Fibroblast of villous mesenchyme (primary cell): ENCODE measurements at places on chromosomes 12 and 14.

- DNase-seq: peak; percentile 5
Observed at GRCh38 chr14:46581036-46581671, 70.4 kb downstream of the RPL10L start.

- peak; percentile 68 for DNase-seq
Observed at GRCh38 chr14:23929822-23930294, 23.7 kb upstream of the DHRS4 start.

GRCh38 chr14:22185191-22185590, 403.8 kb downstream of the DAD1 start:
- DNase-seq: peak; percentile 28

- no peak for DNase-seq
Observed at GRCh38 chr12:17062267-17063036, 456.5 kb upstream of the LMO3 start.

GRCh38 chr12:118219772-118220171, 83.8 kb downstream of the PEBP1 start:
- no peak for DNase-seq

DNA sequence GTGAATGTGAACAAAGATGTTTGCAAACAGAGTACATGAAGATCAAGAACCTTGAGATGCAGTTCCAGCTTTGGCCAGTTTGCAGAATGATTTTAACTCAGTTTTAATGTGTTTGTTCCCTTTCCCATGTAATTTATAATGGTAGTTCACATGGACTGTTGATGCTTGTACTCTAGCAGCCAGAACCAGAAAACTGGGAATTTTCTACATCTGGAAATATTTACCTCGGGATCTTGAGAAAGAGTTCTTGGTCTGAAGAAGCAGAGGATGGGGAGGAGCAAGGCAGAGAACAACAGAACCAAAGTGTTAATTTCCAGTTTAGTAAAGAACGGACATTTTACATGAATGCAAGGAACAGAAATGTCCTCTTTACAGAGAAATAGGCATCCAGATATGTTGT, 37.0 kb upstream of the PMCH start:
- DNase-seq: no peak

GRCh38 chr12:57085999-57086492, 2.9 kb upstream of the NAB2 start:
- DNase-seq: peak; percentile 29

DNA sequence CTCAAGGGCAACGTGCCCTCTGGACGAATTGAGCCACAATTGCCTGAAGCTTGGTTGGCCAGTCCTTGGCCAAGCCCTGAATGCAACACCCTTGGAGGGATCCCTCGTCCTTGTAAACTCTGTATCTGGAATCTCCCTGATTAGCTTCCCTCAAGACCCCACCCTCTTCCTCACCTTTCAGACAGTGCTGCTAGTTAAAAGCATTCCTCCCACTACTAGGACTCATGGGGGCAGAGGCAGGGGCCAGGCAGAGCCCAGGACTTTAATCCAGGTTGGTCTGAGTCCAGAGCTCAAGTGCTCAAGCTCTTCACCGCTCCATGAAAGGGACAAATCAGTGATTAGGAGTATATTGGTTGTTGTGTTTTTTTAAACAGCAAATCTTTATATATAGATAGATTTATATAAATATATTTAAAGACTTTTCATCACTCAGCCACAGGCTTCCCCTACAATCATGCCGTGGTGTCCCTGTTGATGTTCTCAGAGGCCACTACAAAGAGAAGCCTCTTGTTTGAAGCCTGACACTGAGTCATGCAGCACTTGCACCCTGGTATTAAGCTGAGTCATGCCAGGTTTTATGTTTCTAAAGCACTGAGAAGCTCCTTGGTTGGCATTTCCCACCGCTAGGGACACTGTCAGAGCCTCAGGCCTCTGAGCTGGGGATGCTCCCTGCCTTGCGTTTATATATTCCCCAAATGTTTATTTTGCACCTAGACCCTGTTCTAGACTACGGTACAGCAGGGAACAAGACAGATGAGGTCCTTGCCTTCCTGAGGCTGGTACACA, 53.8 kb upstream of the GSC start:
- no peak for DNase-seq
